Fibroblast of lung (primary cell): ENCODE measurements at places on chromosomes 7 and 10. TPM values are rescaled to one million over a fixed set of nuclear protein-coding genes. Genes with fewer than 3 reads are reported as not detected.

The GIMAP6 gene
- total RNA-seq = under 0.01 TPM in 1 of 2 replicates, not detected in the other

The HOXA3 gene
- 1.5 TPM in 2 replicates for total RNA-seq

DNA sequence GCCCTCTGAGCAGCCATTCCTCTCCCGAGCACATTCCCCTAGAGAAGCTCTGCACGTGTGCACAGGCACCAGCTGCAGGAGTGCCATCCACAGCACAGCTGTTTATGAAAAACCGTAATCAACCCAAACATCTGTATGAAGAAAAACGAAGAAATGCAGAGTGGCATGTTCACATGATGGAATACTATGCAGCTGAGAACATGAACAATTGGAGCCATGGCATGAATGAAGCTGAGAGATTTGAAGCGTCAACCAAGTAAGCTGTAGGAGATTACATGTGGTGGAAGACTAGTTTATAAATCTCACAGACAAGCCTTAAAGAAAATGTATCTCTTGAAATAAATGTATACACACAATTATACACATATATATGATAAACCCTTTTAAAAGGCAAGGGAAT is 176.5 kb downstream of the EBF3 start:
- no peak for DNase-seq

GRCh38 chr10:77667426-77668324 is 30.1 kb upstream of the KCNMA1 start:
- DNase-seq = no peak

- DNase-seq = no peak
Observed at GRCh38 chr7:139047970-139048369, 12.1 kb upstream of the ZC3HAV1L start.

GRCh38 chr7:17719998-17720397 is 220.3 kb downstream of the SNX13 start:
- DNase-seq = no peak

The EPO gene
- total RNA-seq = not detected in 2 replicates

The LIPJ gene
- under 0.01 and 0.26 TPM in 2 replicates for total RNA-seq

- no peak for DNase-seq
Observed at GRCh38 chr10:125548878-125549277, 134.1 kb downstream of the TEX36 start.

The GSTO1 gene
- 145 and 151 TPM in 2 replicates for total RNA-seq

GRCh38 chr7:137097111-137097510 is 228.7 kb downstream of the CHRM2 start:
- DNase-seq = peak; percentile 18

GRCh38 chr10:20993389-20993788 is 96.3 kb upstream of the NEBL start:
- DNase-seq = peak; percentile 78
